ENCODE measurements at places on chromosomes 4 and X. TPM values are rescaled to one million over a fixed set of nuclear protein-coding genes. Genes with fewer than 3 reads are reported as not detected.

PPP1R2C gene
- polyA plus RNA-seq = not detected

PAGE4 gene
- not detected for polyA plus RNA-seq

F9 gene
- polyA plus RNA-seq = not detected

MAGEC3 gene
- not detected for polyA plus RNA-seq

AP1S2 gene
- 806 TPM for polyA plus RNA-seq

SMARCA1 gene
- polyA plus RNA-seq = not detected

THAP6 gene
- 2.6 TPM for polyA plus RNA-seq

STS gene
- polyA plus RNA-seq = 2.0 TPM
